ENCODE measurements at places on chromosomes 4 and X. TPM values are rescaled to one million over a fixed set of nuclear protein-coding genes. Genes with fewer than 3 reads are reported as not detected.

SOD3 gene
- total RNA-seq: 0.18 TPM

NELFA gene
- total RNA-seq: 27.4 TPM

SYTL5 gene
- 0.29 TPM for total RNA-seq

COL4A5 gene
- 9.8 TPM for total RNA-seq

CXCL8 gene
- total RNA-seq: 198 TPM

FUNDC2 gene
- total RNA-seq: 56.2 TPM

PROM1 gene
- total RNA-seq: 0.57 TPM

AMBN gene
- total RNA-seq: 0.06 TPM

FSTL5 gene
- 0.06 TPM for total RNA-seq

ALG13 gene
- 60.4 TPM for total RNA-seq

ACOX3 gene
- total RNA-seq: 13.4 TPM

CHRDL1 gene
- total RNA-seq: 1.5 TPM

DMRTC1 gene
- total RNA-seq: not detected

LDB2 gene
- 4.6 TPM for total RNA-seq

PLAC1 gene
- not detected for total RNA-seq

FATE1 gene
- total RNA-seq: not detected

MID1 gene
- 25.7 TPM for total RNA-seq

GYPB gene
- total RNA-seq: not detected

MAGEB17 gene
- not detected for total RNA-seq

All from Daoy (cell line).